HCEC 1CT (cell line): ENCODE measurements at places on chromosomes 1 and 21.

DNA sequence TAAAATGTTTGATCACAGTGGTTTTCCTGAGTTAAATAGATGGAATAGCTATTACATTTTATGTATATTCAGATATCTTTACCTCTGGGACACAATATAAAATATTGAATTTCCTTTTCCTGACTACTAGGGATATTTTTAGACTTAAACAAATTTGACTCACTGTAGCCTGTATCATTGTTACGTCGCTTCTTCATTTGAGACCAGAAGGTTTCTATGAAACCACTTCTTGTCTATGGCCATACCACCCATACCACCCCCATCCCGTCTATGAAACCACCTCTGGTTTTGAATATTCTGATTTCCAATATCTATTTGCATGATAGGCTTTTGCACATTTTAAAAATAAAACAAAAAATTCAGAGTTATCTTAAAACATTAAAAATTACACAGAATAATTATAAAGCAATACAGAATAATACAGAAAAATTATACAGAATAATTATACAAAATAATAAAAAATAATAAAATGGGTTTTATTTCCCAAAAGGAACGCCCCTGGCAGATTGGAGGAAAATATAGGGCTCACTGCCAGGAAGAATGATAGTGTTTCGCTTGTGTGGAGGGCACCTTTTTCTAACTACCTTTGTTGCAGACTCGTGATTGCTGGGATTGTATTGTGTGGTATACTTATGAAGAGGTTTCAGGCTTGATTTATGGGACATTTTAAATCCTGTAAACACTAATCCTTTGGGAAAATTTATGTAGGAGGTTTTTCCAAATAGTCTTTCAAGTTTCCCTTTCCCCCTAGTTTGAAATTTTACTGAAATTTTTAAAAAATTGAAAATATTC is 4.7 kb downstream of the SPEN start:
- DNase-seq, result no peak

DNA sequence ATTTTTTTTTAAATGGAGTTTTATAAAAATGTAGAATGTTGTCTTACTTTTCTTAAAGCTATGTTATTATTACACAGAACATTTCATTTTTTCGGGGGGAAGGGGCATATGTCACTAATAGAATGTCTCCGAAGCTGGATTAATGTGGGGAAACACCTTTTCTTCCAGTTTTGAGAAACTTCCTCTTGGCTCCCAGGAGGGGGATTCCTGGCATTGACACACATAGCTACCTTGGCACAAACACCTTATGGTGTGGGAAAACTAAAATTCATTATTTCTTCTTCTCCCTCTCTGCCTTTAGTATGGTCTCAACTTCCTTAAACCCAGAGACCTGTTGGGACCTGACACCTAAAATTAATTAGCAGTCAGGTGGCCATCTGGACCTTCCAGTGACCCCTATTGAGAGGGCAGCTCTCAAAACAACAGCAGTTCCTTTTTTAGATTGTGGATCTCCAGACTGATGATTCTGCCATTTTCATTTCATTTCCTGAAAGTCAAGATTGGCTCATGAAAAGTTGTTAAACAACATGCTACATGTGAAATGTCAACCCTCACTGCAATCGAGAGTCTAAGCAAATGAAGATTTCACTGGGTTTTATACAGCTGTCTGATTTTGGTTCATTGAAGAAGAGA is 70.1 kb upstream of the EDEM3 start:
- no peak for DNase-seq

GRCh38 chr1:51313961-51314777 is 16.2 kb downstream of the TTC39A start:
- peak; percentile 87 for DNase-seq

- peak; percentile 15 for DNase-seq
Observed at GRCh38 chr1:219666242-219666641, 53.3 kb upstream of the ZC3H11B start.

DNA sequence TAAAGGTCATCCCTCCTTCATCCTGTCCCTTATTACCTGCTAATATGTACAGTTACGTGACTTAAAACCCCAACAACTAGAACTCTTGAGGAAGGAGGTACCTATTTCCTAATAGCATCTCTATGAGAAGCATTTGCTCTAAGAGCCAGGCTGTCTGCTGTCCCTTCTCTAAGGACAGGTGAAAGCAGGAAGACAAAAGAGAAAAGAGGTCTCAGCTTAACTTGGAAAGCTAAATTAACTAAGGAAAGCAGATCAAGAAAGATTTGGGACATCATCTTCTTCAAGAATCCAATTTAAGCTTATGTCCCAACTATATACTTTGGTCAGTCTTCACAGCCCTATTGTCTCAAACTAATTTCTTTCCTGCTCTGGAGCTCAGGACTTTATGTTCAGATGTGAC is 2.9 kb downstream of the EGLN1 start:
- no peak for DNase-seq

DNA sequence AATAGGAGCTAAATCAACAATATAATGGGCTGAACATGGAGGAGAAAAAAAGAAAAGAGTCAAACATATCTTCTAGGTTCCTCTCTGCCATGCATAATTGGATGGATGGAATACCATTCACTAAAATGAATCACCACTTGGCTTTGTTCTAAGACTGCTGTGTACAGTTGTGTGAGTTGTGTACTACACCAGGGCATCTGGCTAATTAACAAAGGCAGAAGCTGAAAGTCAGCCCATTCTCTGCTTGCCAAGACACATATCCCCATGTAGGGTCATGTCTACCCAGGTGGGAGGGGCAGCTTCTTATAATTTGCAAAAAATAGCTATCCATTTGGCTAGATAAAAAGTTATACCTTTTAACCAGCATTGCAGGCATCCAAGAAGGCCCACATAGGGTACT is 21.0 kb downstream of the JUN start:
- DNase-seq, result peak; percentile 72

- no peak for DNase-seq
Observed at GRCh38 chr1:209603877-209604276, 20.4 kb downstream of the CAMK1G start.

DNA sequence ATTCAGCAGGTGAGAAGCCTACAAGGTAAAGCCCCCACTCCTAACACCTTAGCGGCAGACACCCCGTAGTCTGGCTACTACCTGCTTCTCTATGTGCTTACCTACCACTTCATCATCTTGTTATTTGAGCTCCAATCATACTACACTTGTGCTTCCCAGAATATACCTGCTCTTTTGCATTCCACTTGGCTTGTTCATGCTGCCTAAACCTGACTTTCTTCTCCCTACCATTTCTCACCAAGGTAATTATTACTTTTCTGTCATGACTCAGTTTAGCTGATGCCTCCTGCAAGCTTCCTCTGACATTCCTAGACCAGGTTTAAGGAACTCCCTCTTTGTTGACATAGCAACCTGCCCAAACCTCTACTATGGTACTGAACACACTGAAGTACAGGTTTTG is 495.6 kb upstream of the C1orf87 start:
- DNase-seq, result no peak

DNA sequence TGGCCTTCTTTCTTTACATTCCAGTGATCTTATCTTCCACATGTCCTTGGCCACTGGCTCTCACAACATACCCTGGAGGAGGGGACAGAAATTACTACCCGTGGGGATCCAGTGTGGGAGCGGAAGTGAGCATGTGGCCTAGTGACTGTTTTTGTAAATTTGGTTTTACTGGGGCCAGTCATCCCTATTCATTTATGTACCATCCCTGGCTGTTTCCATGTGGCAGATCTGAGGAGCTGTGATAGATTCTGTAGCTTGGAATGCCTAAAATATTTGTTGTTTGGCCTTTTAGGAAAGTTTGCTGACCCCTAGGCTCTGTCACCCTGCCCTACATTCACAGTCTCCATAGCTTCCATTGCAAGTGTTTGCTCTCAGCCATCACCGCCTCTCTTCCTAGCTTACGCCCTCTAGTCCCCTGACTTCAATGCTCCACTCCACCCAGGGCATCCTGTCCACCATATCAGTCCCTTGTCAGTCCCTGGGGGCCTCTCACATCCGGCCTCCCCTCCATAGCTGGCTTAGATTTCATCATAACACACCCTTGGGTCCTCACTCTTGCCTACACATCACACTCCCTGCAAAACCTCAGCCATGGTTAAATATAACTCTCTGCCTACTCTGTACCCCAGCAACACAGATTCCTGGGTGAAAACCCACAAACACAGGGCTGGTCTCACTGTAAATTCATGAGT is 25.8 kb downstream of the DHCR24 start:
- no peak for DNase-seq

DNA sequence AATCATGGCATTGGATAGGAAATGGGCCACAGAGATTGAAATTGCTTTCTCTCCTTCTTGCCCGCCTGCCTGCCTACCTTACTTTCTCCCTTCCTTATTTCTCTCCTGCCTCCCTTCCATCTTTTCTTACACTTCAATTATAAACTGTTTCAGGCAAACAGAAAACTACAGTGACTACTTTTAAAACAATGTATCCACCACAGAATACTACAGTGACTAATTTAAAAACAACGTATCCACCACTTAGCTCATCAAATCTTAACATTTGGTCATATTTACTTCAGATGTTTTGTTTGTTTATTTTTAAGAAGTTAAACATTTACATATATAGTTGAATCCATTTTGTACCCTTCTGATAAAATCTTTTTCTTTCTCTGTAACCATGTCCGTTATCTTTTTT is 54.4 kb downstream of the SNRPE start:
- peak; percentile 88 for DNase-seq

GRCh38 chr1:207020065-207020708 is 12.4 kb downstream of the C1orf116 start:
- no peak for DNase-seq

DNA sequence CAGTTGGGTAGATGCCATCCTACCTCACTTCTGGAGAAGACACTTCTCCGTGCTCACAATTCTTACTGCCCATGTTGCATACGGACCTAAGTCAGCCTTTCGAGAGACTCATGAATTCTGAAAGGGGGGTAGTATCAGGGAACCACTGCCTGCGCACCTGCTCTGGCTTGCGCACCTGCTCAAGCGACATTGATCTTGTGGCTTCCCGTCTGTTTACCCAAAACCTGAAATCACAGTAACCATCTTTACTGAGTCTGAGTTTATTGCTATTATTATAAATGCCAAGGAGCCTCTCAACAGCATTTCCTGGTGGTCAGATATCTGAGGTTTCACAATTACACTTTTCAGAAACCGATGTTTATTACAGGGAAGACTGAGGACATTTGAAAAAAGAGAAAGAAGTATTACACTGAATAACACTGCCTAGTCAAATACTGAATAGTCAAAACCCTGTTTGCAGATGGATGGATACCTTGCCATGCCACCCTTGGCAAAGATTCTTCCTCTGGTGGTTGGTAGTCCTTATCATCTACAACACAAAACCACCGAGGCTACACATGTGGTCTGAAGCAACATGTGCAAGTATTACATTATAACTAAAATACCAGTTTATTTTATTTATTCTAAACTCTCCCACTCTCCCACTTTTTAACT is 208.7 kb downstream of the SIPA1L2 start:
- no peak for DNase-seq

- DNase-seq, result peak; percentile 28
Observed at GRCh38 chr1:181469829-181470228, 13.5 kb upstream of the CACNA1E start.

DNA sequence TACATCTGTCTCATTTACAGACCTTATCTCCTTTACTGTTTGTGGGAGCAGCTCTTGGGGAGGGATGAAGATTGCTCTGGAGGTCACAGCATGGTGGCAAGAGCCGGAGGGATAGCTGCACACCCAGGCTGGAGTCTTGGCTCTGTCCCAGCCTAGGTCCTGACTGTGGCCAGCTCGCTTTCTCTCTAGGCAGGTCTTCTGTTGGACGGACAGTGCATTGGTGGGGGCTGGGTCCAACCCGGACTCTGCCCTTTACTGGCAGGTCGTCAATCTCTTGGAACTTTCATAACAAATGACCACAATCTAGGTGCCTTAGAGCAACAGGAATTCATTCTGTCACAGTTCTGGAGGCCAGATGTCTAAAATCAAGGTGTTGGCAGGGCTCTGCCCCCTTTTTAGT is 319.8 kb upstream of the C1orf174 start:
- no peak for DNase-seq

DNA sequence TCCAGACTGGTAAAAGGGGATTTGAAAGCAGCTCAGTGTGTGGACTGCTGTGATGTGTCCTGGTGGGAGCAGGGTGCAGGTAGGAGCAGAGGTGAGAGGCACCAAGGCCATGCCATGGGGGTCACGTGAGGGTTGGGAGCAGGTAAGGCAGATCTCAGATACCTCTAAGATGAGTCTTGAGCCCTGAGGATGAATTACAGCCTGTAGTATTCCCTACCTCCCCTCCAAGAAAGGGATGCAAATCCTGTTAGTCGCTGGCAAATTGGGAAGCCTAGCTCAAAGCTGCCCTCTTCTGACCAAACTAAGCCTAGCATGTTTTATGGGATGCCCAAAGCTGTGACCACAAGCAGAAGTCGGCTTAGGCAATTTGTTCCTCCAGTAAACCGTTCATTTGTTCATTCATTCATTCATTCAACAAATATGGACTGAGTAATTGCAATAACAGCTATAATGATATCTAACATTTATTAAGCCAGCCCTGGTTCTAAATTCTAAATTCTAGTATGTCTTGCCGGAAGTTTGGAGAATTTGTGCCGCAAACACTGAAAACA is 3.9 kb upstream of the NUAK2 start:
- peak; percentile 63 for DNase-seq

- no peak for DNase-seq
Observed at GRCh38 chr1:151197863-151198253, 494 bp upstream of the PIP5K1A start.

GRCh38 chr1:169024800-169025271 is 81.7 kb upstream of the ATP1B1 start:
- no peak for DNase-seq

DNA sequence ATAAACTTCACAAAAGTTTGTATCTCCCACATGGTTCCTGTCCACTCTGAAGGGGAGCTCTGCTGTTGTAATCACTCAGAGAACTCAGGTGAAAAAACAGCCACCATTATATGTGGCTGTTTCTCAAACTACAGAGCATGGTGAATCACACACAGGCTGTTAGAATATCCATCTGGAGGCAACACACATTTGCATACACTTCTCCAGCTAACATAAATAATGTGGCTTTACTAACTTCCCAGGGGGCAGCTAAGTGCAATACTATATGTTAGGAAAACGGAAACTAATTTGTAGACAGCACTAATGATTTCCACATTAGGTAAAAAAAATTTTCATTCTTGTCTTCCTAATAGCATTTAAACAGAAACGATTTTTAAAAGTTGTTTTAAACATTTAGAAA is 49.3 kb downstream of the PTGFR start:
- DNase-seq, result peak; percentile 64

- no peak for DNase-seq
Observed at GRCh38 chr1:204950353-204951001, 79.8 kb downstream of the NFASC start.

DNA sequence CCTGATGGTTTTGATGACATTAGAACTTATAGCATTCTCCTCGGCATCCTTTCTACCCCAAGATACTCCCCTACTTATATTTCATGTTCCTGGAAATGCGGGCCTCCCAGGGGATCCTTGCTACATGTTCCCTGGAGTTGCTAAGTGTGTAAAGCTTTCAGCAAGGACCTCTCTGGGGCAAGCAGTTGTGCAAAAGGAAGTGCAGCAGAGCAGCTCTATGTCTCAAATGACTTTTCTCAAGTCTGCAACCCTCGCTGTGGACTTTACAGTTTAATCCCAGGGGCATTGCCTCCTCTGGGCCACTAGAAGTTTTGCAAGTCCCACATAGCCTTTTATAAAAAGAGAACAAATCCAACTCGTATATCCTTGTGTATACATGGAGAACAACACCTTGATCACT is 20.8 kb upstream of the MNDA start:
- DNase-seq, result no peak
